ENCODE measurements at places on chromosomes 3 and 15.

DNA sequence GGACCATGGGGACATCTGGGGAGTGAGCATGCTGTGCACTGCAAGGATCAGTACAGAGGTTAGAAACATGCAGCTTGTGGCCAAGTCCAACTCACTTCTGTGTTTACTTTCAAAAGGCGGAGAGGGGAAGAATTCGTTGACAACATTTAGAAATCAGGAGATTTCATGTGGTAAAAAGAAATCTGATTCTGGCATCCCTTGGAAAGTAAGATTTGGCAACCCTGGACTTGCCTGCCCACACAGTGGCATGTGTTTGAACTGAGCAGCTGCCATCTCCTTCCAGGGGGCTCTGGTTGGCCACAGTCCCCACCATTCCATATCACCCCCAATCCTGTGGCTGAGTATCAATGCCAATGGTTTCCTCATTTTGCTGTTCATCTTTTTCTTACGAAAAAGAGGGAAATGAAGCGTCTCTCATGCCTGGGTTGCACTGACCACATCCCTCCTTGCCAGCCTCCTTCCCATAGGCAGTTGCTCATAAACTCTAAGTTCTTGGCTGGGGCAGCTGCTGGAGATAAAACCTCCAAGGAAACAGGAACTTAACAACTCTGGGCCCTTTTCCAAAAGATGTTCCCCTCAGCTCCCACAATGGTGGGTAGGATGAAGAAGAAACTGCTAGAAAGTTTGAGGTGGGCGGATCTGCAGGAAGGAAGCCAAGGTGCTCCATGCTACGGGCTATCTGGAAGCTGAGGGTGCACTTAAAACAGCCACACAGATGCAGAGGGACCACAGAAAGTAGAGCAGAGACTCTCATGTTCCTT, 29.2 kb downstream of the SLC6A11 start:
- no peak overlapping the region for H3K27ac ChIP-seq
- H3K4me3 ChIP-seq: no peak overlapping the region
- H3K36me3 ChIP-seq: no peaks in the 10 kb centered on the region
- DNase-seq: no peak

- H3K36me3 ChIP-seq: peaks cover 28% of the 10 kb centered on the region
- H3K27ac ChIP-seq: no peak overlapping the region
- H3K27me3 ChIP-seq: no peaks in the 10 kb centered on the region
- H3K4me1 ChIP-seq: peaks cover 38% of the 10 kb centered on the region
These were observed 196.5 kb downstream of the KLHL25 start for GRCh38 chr15:85598219-85598618.

- no peak overlapping the region for H3K4me3 ChIP-seq
- H3K36me3 ChIP-seq: no peaks in the 10 kb centered on the region
- no peak for DNase-seq
- peaks cover 1% of the 10 kb centered on the region for H3K4me1 ChIP-seq
These were observed 199.9 kb upstream of the CTDSPL start for GRCh38 chr3:37661615-37662306.

DNA sequence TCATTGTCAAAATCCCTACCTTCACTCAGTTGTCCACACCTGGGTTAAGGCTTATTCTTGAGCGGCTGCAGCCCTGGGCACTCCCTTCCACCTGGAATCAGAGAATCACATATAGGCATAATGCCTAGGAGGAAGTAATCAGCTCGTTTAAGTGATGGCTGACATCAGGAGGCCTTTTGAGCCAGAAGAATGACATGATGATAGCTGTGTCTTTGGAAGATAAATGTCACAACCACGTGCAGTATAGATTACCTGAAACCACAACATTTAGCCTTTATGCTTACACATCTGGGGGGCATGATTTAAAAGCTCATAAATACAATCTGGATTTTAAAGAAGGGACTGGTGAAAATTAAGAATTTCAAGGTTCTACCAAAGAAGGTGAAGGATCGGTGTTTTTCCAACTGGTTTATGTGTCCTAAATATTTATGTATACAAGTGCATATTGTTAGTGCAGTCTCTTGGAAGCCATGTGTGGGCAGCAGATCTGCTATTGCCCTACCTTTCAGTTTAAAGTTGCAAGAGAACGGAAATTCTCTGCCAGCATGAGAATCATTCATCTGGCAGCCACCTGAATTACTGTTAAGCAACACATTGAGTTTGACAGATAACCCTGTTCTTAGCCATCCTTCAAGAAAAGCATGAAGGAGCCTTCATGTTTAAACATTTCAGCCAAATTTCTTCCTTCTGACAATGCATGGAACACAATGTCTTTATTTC, 163.4 kb upstream of the NR2E3 start:
- no peak for DNase-seq
- H3K4me1 ChIP-seq: no peaks in the 10 kb centered on the region
- no peaks in the 10 kb centered on the region for H3K36me3 ChIP-seq
- no peak overlapping the region for H3K4me3 ChIP-seq

GRCh38 chr3:13013151-13013561, 60.1 kb downstream of the IQSEC1 start:
- H3K4me1 ChIP-seq: peaks cover 82% of the 10 kb centered on the region
- no peak for DNase-seq
- H3K27ac ChIP-seq: peak overlapping the region; percentile 96
- peaks cover 25% of the 10 kb centered on the region for H3K36me3 ChIP-seq
- peak overlapping the region; percentile 85 for H3K4me3 ChIP-seq

GRCh38 chr15:34759992-34760391, 5.2 kb upstream of the GJD2 start:
- no peak overlapping the region for H3K27ac ChIP-seq
- H3K36me3 ChIP-seq: no peaks in the 10 kb centered on the region
- peaks cover 47% of the 10 kb centered on the region for H3K27me3 ChIP-seq
- H3K4me1 ChIP-seq: no peaks in the 10 kb centered on the region
- no peak for DNase-seq

- no peaks in the 10 kb centered on the region for H3K4me1 ChIP-seq
- H3K36me3 ChIP-seq: no peaks in the 10 kb centered on the region
- H3K27me3 ChIP-seq: no peaks in the 10 kb centered on the region
- DNase-seq: no peak
These were observed 911.6 kb upstream of the ARPP21 start for GRCh38 chr3:34727700-34728099.

GRCh38 chr3:40464339-40465110, 7.4 kb downstream of the RPL14 start:
- no peaks in the 10 kb centered on the region for H3K27me3 ChIP-seq
- peaks cover 30% of the 10 kb centered on the region for H3K4me1 ChIP-seq
- no peak overlapping the region for H3K4me3 ChIP-seq

- H3K36me3 ChIP-seq: no peaks in the 10 kb centered on the region
- no peaks in the 10 kb centered on the region for H3K4me1 ChIP-seq
- H3K27ac ChIP-seq: no peak overlapping the region
- no peaks in the 10 kb centered on the region for H3K27me3 ChIP-seq
- DNase-seq: no peak
These were observed 89.9 kb downstream of the LRTM1 start for GRCh38 chr3:54837964-54838363.

GRCh38 chr15:88866295-88866881, 29.0 kb downstream of the HAPLN3 start:
- H3K4me3 ChIP-seq: no peak overlapping the region
- no peak for DNase-seq
- H3K27me3 ChIP-seq: no peaks in the 10 kb centered on the region
- no peaks in the 10 kb centered on the region for H3K4me1 ChIP-seq

- no peaks in the 10 kb centered on the region for H3K27me3 ChIP-seq
- peak overlapping the region; percentile 96 for H3K4me3 ChIP-seq
- H3K4me1 ChIP-seq: peaks cover 41% of the 10 kb centered on the region
- H3K27ac ChIP-seq: peak overlapping the region; percentile 99
- peaks cover 29% of the 10 kb centered on the region for H3K36me3 ChIP-seq
- DNase-seq: peak; percentile 62
These were observed 973 bp upstream of the COPG1 start for GRCh38 chr3:129248286-129248979.

- peaks cover 1% of the 10 kb centered on the region for H3K4me1 ChIP-seq
- H3K27me3 ChIP-seq: peaks cover 36% of the 10 kb centered on the region
- no peak overlapping the region for H3K27ac ChIP-seq
- DNase-seq: no peak
These were observed 54.4 kb upstream of the TLE3 start for GRCh38 chr15:70152070-70152480.

DNA sequence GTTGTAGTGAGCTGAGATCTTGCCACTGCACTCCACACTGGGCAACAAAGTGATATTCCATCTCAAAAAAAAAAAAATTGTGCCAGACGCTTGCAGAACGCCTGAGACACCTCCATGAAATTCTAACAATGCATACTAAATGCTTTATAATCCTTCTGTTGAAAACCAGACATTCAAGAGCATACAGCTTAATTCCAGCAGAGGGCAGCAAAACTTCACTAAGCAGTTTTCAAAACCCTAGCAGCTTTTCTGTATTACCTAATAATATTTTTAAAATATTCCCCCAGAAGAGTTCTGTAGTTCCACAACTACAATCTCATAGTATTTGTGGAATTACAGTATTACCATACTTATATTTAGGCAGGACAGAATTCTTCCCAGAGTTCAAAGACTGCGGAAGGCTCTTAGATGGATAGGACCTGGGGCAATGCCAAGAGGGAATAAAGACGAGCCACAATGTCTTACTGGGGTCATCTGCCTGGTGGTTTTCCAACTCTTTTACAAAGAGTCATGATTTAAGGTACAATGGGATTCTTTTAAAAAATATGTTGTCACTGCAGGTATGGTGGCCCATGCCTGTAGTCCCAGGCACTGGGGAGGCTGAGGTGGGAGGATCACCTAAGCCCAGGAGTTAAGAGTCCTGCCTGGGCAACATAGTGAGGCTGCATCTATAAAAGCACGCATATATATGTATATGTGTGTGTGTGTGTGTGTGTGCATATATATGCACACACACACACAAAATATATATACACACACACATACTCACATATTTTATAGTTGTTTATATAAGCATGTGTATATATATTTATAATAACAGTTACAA, 19.6 kb upstream of the TASOR start:
- peak; percentile 87 for DNase-seq
- H3K27ac ChIP-seq: no peak overlapping the region
- H3K4me3 ChIP-seq: no peak overlapping the region
- peaks cover 27% of the 10 kb centered on the region for H3K4me1 ChIP-seq
- H3K36me3 ChIP-seq: no peaks in the 10 kb centered on the region

GRCh38 chr3:114542359-114542758, 248.5 kb downstream of the TIGIT start:
- no peak overlapping the region for H3K27ac ChIP-seq
- H3K27me3 ChIP-seq: no peaks in the 10 kb centered on the region
- no peak overlapping the region for H3K4me3 ChIP-seq
- no peak for DNase-seq
- H3K4me1 ChIP-seq: no peaks in the 10 kb centered on the region

DNA sequence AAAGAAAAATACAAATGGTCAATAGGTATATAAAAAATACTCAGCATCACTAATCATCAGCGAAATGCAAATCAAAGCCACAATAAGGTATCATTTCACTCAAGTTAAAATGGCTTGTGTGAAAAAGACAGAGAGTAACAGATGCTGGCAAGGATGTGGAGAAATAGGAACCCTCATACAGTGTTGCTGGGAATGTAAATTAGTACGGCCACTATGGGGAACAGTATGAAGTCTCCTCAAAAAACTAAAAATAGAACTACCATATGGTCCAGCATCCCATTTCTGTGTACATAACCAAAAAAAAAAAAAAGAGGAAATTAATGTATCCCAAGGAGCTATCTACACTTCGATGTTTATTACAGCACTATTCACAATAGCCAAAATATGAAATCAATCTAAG, 98.1 kb upstream of the TGFBR2 start:
- no peak overlapping the region for H3K27ac ChIP-seq
- peaks cover 15% of the 10 kb centered on the region for H3K4me1 ChIP-seq
- H3K27me3 ChIP-seq: no peaks in the 10 kb centered on the region
- peaks cover 4% of the 10 kb centered on the region for H3K36me3 ChIP-seq

GRCh38 chr3:32106929-32107362, 526 bp downstream of the GPD1L start:
- peak overlapping the region; percentile 94 for H3K4me3 ChIP-seq
- H3K36me3 ChIP-seq: peaks cover 8% of the 10 kb centered on the region
- peaks cover 37% of the 10 kb centered on the region for H3K4me1 ChIP-seq
- DNase-seq: no peak

DNA sequence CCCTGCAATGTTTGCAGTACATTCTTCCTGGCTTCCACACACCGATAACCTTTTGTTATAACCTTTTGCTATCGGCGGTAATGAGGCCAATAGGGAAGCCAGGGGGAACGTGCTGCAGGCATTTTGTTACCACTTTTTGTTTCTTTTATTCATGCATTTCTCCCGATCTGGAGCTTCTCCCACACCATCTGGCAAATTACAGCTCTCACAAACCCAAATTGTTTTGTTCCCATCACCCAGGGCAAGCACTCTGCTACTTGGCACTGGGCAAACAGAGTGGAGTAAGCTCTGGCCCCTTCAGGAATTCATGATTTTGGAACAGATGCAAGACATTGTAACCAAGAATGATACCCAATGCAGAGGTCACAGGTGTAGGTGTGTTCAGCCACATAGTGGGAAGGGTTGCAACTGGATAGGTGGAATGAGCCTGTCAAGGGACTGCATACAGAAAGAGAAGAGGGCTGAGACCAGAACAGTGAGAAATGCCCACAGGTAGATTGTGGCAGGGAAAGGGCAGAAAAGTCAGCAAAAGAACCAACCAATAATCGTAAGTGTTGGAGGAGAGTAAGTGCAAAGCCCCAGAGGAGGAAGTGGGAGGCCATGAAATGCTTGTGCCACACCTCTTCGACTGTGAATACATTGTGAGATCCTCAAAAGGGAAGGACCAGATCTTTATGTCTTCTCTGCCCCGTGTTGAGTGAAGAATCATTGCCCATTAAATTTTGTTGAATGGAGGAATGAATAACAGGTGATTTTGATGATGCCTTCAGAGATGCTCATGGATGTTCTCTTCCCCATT, 45.8 kb downstream of the PARP15 start:
- H3K27ac ChIP-seq: no peak overlapping the region
- no peaks in the 10 kb centered on the region for H3K27me3 ChIP-seq
- H3K4me3 ChIP-seq: no peak overlapping the region
- DNase-seq: no peak
- peaks cover 3% of the 10 kb centered on the region for H3K4me1 ChIP-seq

- H3K27me3 ChIP-seq: peaks cover 8% of the 10 kb centered on the region
- DNase-seq: no peak
- no peak overlapping the region for H3K4me3 ChIP-seq
- H3K4me1 ChIP-seq: peaks cover 10% of the 10 kb centered on the region
- no peaks in the 10 kb centered on the region for H3K36me3 ChIP-seq
- H3K27ac ChIP-seq: no peak overlapping the region
These were observed 44.9 kb upstream of the KLHL25 start for GRCh38 chr15:85839643-85840042.

GRCh38 chr3:54951405-54951804, 23.5 kb upstream of the LRTM1 start:
- H3K4me1 ChIP-seq: no peaks in the 10 kb centered on the region
- no peaks in the 10 kb centered on the region for H3K36me3 ChIP-seq
- DNase-seq: no peak
- H3K27me3 ChIP-seq: no peaks in the 10 kb centered on the region
- no peak overlapping the region for H3K27ac ChIP-seq
- no peak overlapping the region for H3K4me3 ChIP-seq

GRCh38 chr3:154469585-154469984, 39.6 kb upstream of the GPR149 start:
- no peaks in the 10 kb centered on the region for H3K27me3 ChIP-seq
- H3K36me3 ChIP-seq: no peaks in the 10 kb centered on the region
- H3K27ac ChIP-seq: no peak overlapping the region
- H3K4me3 ChIP-seq: no peak overlapping the region
- DNase-seq: no peak

Data from activated CD4-positive, alpha-beta T cell treated with anti-CD3 and anti-CD28 coated beads, Interleukin-2, amount 10 ng/mL, durations not matched to agents 24 days and 14 days (primary cell).